ENCODE measurements at places on chromosomes 12 and 14. TPM values are rescaled to one million over a fixed set of nuclear protein-coding genes. Genes with fewer than 3 reads are reported as not detected.

Gene LRFN5
- total RNA-seq: 1.3 TPM

Gene FOXA1
- not detected for total RNA-seq

Gene CPNE6
- total RNA-seq: not detected

Gene MYF5
- 2.3 TPM for total RNA-seq

Gene LRRC10
- not detected for total RNA-seq

Gene KRT7
- total RNA-seq: 0.39 TPM

DNA sequence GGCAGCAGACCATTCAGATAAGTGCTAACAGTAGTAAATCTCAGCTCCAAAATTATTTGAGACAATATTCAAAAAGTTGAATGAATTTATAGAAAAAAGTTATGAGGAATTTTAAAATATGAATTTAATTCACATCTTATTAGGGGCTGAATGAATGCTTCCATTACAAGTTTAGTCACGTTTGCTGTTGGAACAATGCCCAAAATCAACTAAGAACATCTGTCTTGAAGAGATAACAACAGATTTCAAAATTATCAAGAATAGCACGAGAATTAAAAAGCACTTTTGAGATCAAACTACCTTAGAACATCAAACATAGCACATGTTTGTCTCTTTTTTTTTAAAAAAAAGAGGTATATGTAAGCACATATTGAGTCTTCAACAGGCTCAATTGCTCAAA is 115.4 kb upstream of the PPFIA2 start:
- no peak for DNase-seq

- DNase-seq: peak; percentile 41
Observed at GRCh38 chr14:100587763-100588411, 670 bp upstream of the BEGAIN start.

GRCh38 chr12:94305130-94305957 is 154.3 kb downstream of the CEP83 start:
- DNase-seq: no peak

DNA sequence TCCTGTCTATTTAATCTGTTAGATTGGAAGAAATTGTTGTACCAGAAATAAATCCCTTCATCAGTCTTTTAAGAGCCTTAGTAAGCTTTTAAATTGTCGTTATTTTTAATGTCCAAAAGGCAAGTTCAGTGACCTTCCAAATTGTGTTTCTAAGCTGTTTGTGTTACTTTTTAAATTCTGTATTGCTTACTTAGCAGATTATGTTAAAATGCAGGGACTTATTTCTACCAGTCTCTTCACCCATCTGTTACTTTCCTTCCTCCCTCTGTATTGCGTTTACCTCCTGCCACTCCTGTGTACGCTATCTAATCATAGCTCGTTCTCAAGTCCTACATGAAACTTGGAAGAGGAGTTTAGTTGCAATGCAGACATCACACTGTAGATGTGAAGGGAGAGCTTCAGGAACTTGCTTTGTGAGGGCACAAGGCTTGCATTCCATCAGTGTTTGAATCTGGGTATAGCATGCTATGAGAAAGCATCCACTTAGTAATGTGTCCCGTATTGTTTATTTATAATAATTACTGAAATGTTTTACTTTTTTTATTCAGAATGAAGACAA is 406.5 kb upstream of the RGS6 start:
- no peak for DNase-seq

GRCh38 chr14:99158150-99158549 is 113.8 kb downstream of the BCL11B start:
- DNase-seq: no peak

DNA sequence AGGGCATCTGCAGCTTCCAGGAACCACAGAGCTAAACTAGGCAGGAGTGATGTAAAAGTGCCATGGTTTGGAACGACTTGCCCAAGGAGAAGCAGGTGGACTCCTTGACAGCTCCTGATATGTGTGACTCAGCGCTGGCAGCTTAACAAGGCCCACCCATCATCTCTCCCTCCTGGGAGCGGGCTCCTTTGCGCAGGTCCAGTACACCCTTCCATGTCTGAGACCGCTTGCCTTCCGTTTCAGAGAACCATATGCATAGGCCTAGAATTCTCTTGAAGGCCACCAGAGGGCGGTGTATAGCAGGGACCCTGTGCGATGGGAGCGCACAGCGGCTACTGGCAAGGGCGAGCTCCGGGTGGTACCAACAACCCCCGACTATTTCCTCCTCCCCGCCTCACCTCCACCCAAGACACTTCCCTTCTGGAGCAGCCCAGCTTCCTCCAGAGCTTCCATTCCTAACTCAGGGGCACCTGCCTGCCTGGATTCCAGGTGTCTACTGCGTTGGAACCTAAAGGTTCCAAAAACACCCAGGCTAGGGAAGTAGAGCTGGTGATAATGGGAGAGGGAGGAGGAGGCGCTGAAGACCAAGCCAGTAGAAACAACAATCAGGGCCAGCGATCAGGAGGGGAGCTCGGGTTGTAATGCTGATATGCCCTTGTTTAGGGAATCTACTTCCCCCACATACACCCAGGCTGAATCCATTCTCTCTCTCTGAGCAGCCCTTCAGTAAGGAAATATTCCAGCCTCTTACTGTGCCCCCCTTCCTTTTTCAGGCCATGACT is 6.3 kb downstream of the DHH start:
- DNase-seq: peak; percentile 83

DNA sequence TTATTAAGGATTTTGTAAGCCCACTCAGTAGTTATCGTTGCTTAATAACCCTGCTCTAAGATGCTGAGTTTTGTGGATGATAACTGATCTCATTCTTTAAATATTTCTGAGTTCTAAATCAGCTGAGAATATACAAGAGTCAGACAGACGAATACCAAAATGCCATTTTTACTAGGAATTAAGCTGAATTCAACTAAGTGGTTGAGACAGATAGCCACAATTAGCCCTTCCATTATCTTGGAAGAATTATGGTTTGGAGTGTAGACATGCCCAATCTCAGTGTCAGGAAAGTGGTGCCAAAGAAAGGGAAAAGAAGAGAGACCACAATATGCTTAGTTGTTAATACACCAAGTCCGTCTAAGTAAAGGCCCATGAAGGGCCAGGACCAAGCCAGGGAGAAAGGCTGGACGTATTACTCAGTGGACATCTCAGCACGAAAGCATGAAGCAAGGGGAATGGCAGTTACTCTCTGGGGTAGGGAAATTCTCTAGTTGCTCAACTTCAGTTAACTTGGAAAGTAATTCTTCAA is 58.6 kb downstream of the KCNA5 start:
- no peak for DNase-seq

GRCh38 chr12:21573733-21574358 is 30.8 kb downstream of the GYS2 start:
- no peak for DNase-seq

DNA sequence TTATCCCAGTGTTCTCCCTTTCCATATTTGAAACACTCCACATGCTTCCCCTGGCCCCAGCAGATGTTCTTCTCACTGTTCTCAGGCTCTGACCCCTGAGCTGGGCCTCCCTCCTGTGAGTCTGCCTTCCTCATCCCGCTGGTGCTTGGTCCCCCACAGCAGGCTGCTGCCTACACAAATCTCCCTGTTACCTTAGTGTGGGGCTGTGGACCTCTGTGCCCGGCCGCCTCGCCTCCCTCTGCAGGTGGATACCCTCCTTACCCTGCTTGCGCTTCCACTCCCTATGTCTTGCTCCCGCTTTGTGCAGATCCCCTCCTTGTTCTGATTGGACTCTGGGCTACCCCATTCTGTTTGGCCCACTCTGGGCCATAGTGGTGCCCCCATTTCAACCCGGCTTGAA is 6.9 kb downstream of the DERA start:
- no peak for DNase-seq

- no peak for DNase-seq
Observed at GRCh38 chr12:52518574-52519386, 1.4 kb downstream of the KRT5 start.

- no peak for DNase-seq
Observed at GRCh38 chr14:33790996-33791395, 159.9 kb downstream of the EGLN3 start.

DNA sequence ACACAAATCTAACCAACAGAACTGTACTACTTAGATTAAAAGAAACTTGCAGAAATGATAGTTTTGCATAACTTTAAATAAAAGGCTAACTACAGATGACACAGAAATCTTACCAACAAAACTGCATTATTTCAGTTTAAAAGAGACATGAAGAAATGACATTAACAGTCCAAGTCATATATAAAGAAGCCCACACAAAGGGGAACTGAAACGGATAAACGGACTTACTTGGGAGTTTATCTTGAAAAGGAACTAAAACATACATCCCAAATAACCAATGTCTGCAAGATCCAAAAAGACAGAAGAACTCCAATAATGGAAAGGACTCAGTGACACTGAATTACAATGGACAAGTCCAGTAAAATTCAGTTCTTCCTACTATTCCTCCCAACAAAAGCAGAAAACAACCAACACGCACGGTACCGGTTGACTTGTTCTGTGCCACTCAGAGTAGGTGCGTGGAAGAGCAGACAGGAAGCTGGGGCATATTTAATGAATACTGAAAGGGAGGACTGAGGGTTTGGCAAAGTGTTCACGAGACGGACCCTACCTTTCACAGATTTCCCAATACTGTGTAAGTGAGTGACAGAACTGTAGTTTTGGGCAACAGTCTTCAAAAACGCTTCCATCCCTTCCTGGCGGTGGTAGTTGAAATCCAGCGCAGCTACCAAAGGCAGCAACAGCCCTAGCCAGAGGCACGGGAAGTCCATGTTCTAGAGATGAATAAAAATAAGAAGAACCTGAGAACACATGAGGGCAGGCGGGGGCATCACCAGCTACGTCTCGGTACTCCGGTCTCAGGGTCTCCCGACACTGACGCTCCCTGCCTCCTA is 627 bp downstream of the CPM start:
- no peak for DNase-seq

DNA sequence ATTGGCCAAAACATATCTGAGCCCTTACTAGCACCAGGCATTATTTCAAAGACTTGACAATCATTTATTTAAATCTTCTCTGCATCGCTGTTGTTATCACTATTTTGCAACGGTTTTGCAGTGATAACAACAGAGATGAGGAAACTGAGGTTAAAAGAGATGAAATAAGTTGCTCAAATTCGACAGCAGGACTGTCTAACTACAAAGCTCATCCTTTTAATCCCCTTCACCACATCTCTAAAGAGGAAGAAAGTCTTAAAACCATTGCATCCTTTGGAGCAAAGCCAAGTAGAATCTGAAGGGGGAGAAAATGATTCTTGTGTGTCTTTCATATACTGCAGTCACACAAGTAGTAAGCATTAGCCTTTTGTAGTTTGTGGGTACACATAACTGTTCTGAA is 14.8 kb upstream of the ETNK1 start:
- no peak for DNase-seq
